Activated T-helper 1 cell treated with Interleukin-2 at 50 U/mL for 16 hours (primary cell): ENCODE measurements at places on chromosomes 7 and 10.

DNA sequence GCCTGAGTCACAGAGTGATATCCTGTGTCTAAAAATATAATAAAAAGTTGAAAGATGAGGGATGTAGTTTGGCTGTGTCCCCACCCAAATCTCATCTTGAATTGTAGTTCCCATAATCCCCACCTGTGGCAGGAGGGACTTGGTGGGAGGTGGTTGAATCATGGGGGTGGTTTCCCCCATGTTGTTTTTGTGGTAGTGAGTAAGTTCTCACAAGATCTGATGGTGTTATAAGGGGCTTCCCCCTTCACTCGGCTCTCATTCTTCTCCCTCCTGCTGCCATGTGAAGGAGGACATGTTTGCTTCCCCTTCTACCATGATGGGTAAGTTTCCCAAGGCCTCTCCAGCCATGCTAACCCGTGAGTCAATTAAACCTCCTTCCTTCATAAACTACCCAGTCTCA is 25.1 kb upstream of the UBE3C start:
- no peak for DNase-seq

DNA sequence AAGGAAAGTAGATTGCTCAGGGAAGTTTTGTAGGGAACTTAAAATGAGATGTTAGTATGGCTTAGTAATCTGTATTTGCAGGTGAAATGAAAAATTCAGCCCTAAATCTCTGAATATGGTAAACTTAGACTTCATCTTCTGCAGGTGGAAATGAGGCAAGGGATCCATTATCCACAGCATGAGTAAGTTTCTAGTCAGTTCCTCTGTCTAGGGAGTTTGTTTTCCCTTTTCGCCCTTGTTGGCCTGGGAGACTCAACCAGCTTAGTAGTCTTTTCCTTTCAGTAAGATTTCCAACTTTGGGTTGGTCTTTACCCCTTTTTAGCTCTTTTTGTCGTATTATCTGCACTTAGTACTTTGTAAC is 65.6 kb downstream of the ZEB1 start:
- no peak for DNase-seq

- DNase-seq = no peak
These were observed 36.0 kb upstream of the LAMB1 start for GRCh38 chr7:108038986-108039385.

DNA sequence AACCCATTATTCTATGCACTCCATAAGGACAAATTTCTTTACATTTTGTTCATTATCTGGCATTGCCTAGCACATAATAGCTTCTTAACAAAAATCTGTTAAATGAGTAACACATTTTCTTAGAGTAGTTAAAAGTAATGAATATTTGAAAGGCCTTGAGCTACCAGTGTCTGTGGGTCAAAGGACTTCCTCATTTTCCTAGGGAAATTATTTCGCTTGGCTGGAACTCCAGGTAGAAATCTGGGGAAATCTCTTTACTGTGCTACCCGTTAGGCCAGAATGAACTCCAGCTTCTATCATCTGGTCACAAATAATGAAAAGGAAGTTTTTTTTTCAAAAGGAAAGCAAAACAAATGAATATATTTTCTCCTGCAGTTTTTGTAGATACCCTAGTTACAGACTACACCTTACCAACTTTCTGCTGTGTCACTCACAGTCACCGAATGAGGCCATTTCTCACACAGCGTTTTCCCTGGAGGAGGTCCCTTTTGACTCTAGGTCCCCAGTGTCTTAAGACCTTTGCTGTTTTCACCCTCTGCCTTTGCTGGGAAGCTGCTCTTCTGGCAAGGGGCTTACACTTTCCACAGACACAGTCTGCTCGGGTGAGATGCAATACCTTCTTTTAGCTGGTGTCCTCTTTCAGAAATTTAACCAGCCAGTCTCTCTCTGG is 1.6 kb downstream of the SAMD9L start:
- no peak for DNase-seq

DNA sequence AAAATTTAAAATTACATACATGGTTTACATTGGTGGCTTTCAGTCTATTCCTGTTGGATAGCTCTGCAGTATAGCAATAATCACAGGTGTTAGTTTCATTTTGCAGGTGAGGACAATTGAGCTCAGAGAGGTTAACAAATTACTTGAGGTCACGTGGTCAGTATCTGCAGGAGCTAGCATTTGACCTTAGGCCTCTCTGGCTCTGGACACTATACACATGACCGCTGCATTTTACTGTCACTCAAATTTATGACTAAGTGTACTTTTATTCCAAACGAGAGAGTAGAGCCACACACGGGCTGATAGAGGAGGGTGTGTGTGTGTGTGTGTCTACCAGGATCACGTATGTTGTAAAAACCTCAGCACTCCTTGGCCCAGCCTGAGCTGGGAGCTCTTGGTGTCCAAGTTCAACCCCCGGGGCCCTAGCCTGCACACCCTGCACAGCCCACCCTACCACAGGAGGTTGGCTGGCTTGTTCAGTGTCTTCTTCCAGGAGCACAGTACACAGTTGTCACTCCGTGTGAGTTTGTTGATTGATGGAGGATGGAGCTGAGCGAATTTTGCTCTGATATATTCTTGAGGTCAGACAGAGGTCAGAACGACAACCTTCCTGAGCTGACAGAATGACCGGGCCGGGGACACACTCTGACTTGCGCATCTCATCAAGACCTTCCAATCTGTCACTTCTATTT is 272.7 kb downstream of the GFRA1 start:
- no peak for DNase-seq

GRCh38 chr10:124384172-124384571 is 34.6 kb downstream of the OAT start:
- DNase-seq = no peak

GRCh38 chr7:14385074-14385473 is 395.6 kb upstream of the ETV1 start:
- DNase-seq = no peak

GRCh38 chr7:74272305-74273038 is 16.7 kb upstream of the CLIP2 start:
- no peak for DNase-seq

DNA sequence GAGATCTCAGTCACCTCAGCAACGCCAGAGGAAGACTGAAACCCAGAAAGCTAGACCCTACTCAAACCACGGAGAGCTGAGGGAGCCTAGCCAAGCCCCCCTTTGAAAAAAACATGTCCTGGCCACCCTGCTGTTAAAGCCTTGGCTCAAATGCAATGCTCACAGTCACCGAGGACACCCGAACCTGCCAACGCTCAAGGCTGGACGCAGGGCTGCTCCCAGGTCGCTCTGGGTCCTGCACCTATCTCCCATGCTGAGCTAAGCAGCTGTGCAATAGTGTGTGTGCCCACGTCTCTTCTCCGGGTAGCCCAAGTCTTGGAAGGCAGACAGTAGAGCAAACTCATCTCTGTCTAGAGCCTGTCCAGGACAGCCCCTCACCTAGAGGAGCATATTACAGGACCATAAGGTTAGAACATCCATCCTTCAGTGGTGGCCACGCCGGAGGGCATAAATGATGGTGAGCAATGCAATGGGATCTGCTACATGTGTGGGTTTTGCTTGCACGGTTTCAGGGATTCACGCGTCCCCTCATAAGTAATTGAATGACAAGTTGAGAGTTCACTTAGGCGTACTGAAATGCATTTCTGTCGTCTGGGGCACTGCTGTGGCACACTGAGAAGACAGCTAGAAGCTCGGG is 94.2 kb upstream of the DDC start:
- DNase-seq = no peak

GRCh38 chr7:135143885-135144668 is 3.8 kb upstream of the TMEM140 start:
- no peak for DNase-seq

DNA sequence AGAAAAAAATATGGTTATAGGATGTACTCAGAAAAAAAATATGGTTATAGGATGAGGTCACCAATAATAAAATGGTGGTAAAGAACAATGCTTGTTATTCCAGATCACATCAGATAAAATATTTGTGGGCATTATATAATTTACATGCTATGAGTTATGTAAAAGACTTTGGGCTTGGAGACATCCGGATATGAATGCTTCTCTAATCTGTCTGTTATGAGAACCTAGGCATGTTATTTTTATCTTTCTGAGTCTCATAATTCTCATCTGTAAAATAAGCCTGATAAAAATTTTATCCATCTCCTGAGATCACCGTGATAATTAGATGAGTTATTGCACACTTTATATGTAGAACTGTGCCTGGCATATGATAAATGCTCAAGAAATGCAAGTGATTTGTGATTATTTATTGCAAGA is 37.8 kb downstream of the DKK1 start:
- DNase-seq = no peak

GRCh38 chr7:51246258-51247245 is 70.1 kb downstream of the COBL start:
- DNase-seq = no peak

- no peak for DNase-seq
These were observed 101.1 kb downstream of the TNS3 start for GRCh38 chr7:47480576-47481538.

DNA sequence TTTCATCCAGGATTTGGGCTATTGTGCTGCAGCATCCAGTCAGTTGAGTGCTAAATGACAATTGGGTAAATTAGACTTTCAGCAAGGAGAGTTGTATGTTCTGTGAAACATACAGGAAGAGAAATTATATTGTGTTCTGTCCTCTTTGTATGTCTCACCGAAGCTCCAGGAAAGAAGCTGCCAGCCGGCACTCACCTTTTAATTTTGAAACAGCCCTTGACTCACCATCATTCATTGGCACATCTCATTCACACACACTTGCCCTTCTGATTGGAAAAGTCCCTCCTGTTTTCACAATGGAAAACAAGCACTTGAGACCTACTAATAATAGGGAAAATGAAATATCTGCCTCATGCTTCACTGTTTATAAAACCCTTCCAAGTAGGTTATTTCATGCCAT is 495.6 kb downstream of the RPS24 start:
- no peak for DNase-seq

DNA sequence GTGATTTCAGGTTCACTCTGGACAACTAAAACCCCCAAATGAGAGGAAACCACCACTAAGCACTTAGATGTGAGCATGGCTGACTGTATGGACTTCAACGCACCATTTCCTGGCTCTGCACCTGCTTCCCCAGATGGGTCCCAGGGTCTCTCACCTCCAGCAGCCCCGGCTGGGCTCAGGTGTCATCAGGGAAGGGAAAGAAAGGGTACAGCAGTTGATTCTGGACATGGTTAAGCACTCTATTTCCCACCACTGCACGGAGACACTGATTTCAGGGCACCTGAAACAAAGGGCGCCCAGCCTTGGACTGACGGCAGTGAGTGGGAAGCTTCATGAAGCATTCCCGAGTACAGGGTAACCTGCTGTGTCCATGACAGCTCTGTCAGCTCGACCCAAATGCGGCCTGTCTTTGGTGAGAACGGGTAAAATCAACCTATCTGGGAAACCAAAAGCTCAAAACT is 19.0 kb downstream of the FAM53B start:
- no peak for DNase-seq

DNA sequence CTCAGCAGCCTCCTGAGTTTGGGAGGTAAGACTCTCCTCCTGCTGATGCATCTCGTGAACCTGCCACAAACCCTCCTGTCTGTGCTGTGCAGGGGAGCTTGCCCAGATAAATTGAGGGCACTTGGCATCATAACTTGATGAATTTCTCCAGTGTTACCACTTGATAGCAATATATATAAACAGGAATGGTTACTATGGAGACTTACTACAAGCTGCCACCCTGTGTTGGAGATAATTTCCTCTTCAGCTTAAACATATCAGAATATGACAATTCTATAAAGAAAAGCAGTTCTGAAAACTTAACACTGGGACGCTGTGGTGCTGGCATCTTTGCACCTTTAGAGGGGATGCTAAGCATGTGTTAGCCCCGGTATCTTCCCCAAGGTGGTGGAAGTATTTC is 14.9 kb downstream of the PFKFB3 start:
- no peak for DNase-seq

- DNase-seq = no peak
These were observed 125.6 kb downstream of the SEMA3A start for GRCh38 chr7:84069033-84069432.

- no peak for DNase-seq
These were observed 195.2 kb downstream of the MDFIC start for GRCh38 chr7:115116773-115117715.

DNA sequence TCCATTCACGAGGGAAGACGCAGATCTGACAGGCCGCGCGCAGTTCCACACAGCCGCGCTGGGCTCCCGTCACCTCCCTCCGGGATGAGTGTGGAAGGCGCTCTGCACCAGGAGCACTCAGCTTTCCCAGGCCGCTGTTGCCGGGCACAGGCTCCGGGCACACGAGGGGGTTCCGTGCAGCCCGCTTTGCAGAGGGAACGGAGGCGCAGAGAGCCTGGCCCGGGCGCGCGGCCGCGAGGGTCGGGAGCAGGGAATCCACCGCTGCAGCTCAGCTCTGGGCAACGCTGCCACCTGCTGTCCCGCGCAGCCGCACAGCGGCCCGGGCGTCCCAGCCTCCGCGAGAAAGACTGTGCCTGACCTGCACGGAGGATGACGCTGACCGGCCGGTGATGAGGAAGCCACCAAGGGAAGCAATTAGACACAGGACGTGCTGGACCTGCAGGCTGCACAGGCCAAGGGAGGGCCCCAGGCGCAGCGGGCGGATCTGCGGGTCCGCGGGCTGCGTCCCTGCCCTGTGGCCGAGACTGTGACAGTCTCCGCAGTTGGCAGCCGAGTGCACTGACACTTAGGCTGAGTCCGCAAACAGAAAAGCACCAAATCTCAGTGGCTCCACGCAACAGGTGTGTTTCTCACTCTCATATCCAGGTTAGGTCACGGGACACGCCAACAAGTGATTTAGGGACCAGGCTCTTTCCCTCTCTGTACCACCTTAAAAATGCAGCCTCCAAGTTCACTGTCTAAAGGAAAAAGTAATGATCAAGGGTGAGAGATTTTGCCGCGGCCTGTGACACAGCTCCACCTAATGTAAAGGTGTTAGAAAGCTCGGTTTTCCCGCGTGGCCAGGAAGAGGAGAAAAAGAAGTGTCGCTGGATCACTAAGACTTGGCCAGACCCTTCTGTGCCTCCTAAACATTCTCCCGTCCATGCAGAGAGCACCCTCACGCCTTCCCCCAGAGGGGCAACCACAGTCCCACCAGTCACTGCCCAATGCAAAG is 94.5 kb downstream of the SEC61G start:
- no peak for DNase-seq

DNA sequence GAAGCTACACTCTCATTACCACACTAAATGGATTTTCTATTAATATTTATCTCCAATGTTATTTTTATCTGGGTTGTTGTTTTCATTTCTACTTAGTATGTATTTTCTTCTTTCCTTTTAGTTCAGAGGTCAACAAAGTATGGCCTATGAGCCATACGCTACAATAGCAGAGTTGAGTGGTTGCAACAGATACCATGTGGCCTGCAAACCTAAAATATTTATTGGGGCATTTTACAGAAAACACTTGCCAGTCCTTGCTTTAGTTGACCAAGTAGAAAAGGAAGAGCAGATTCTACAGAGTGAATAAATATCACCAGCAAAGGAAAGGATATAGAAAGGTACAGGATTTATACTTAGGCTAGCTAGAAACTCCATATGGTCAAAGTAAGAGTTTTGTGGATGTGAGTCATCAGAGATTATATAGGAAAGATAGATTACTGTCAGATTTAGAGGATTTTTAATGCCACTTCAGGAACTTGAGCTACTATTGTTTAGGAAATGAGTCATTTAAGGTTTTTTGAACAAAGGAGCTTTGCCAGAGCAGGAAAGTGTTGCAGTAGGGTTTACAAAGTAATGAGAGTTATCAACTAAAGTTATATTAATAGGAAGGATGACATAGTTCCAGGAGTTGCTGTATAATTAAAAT is 323.3 kb upstream of the KAT6B start:
- DNase-seq = no peak
